ENCODE measurements at places on chromosomes 4 and X.

DNA sequence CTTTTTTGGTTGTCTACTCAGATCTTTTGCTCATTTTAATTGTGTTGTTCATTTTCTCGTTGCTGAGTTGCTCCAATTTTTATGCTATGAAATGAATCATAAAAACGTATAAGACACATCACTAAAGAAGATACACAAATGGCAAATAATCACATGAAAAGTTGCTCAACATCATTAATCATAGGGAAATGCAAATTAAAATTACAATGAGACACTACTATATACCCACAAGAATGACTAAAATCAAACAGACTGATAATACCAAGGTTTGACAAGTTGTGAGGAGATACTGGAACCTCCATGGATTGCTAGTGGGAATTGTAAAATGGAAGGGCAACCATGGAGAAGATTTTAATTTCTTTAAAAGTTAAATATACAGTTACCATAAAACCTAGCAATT, 17.0 kb downstream of the GSTCD start:
- no peak for DNase-seq

- DNase-seq = peak; percentile 67
Observed at GRCh38 chrX:24333371-24333770, 19.5 kb upstream of the SUPT20HL2 start.

- no peak for DNase-seq
Observed at GRCh38 chr4:31341601-31342359, 621.6 kb downstream of the PCDH7 start.

- no peak for DNase-seq
Observed at GRCh38 chr4:16693641-16694040, 204.8 kb downstream of the LDB2 start.

GRCh38 chrX:110192516-110192915, 125.4 kb downstream of the AMMECR1 start:
- DNase-seq = no peak

DNA sequence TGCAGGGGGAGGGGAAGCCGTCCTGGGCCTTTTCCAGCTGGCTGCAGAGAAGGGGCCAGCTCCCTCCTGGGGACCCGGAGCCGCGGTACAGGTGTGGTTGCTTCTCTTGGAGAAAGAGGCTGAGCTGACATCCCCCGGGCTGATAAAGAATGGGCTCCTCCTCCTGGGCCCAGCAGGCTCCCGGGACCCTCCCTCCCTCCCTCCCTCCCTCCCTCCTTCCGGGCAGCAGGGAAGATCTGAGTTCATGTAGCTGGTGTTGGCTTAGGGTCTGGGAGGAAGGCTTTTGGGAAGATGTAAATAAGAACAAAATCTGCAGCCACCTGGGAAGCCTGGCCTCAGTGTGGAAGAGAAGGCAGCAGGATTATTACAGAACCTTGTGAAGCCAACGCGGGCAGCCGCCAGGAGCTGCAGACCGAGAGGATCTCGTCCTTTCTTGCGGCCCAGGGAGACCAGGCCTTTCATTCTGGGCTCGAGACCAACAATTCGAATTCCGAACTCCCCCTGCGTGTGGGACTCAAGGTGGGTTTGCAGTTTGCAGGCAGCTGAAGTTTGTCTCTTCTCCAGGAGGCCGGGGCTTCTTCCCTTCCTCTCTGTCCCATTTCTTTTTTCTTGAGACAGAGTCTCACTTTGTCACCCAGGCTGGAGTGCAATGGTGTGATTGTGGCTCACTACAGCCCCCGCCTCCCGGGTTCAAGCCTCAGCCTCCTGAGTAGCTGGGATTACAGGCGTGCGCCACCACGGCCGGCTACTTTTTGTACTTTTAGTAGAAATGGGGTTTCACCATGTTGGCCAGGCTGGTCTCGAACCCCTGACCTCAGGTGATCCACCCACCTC, at the start of gene PLCXD1:
Gene PLCXD1, plus strand, starts transcription at position 216 of the 834 bp plus-strand sequence. CDS start 2,807 bp downstream, outside the sequence.
- DNase-seq = no peak

GRCh38 chr4:156109943-156110900, 156.6 kb upstream of the CTSO start:
- DNase-seq = peak; percentile 63

DNA sequence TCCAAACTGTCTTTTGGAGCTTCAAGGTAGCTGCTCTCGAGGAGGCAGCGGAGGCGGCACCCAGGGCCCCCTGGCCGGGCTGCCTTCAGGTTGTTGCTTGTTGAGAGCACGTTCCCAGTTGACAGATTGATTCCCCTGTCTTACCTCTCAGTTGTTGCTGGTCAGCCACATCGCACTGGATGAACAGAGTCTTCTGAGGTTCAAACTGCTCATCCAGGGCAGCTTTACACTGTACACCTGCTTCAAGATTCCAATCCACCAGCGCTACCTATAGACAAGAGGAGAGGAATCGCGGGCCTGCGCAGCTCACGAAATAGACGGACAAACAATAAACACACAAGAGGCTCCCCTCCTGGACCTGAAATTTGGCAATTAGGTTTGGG, 497 bp downstream of the HPGD start:
- DNase-seq = no peak

DNA sequence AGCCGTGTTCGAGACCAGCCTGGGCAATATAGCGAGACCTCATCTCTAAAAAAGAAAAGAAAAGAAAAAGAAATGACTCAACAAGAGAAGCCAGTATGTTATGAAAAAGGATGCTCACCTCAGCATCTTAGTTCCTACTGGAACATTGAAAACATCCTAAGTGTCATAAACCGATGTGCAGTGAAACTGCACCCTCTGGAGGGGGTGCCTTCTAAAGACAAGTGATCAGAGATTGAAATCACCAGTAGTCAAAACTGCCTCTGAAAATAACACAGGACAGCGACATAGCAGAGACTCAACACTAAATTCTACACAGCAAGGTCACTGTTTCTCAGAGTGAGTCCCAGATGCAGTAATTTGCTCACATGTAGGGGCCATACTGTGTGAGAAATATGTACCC, 28.0 kb upstream of the ATP6AP2 start:
- peak; percentile 25 for DNase-seq

DNA sequence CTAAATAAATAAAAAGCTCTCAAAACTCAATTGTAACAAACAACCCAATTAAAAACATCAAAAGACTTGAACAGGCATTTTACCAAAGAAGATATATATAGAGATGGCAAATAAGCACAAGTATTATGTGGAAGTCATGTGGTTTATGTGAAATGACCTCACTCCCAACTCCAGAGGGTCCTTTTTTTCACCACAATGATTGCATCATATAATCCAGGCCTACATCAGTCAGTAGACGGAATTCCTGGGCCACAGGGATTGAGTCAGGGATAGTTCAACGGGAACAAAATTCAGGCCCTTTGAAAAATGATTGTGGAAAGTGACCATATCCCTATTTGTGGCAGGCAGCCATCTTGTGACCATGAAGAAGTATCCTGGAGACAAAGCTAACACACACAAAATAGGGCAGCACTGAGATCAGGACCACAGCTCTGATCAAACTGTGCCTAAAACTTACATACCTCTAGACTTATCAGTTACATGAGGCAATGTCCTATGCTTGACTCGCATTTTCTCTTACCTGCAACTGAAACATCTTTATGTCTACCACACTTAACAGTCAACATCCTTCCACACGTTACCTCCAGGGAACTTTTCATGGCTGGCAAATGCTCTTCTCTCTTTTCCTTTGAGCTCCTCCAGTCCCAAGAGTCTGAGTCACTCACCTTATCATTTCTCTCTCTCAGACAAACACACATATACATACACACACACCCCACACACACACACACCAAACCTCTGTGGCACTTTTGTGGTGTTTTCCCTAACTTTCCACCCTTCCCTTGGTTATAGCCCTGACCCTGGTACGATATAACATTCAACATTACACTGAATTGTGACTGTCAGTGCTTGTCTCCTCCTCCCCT, 113.5 kb downstream of the PHF8 start:
- peak; percentile 59 for DNase-seq

GRCh38 chr4:28176942-28177341, 1316.3 kb downstream of the STIM2 start:
- no peak for DNase-seq

GRCh38 chrX:103063191-103063845, 653 bp downstream of the BEX1 start:
- peak; percentile 27 for DNase-seq

- peak; percentile 69 for DNase-seq
Observed at GRCh38 chrX:71178908-71179307, 34.3 kb downstream of the NLGN3 start.

- no peak for DNase-seq
Observed at GRCh38 chr4:142535009-142535408, 311.1 kb downstream of the INPP4B start.

DNA sequence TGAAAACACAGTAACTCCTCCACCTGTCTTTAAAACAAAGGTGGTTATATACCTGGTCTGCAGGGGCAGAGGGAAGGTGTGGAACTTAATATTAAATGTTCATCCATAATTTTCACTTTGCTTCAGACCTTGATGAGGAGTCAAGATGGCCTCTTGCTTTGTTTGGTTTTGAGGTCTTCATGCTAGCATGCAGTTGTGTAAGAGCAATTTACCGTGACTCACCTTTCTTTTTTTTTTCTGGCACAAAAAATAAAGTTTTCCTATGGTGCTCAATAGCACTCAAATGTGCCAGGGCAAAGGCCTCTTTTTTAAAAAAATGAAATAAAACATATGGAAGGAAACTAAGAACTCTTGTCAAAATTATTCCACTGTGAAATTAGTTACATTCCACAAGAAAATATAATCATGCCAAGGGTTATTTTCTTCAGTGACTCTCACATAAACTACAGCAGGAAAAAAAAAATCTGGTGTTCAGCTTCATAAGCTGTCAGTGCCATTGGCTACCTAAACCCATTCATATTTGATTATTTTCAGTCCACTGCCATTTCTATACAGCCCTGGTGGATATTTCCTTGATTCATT, 128.2 kb downstream of the SLC7A11 start:
- peak; percentile 4 for DNase-seq

DNA sequence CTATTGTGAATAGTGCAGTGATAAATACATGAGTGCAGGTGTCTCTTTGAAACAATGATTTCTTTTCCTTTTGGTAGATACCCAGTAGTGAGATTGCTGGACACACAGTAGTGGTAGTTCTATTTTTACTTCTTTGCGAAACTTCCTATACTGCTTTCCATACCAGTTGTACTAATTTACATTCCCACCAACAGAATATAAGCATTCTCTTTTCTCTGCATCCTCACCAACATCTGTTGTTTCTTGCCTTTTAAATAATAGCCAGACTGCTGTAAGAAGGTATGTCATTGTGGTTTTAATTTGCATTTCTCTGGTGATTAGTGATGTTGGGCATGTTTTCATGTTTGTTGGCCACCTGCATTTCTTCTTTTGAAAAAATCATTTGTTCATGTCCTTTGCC, 105.9 kb downstream of the COL4A6 start:
- DNase-seq = no peak

- DNase-seq = no peak
Observed at GRCh38 chr4:184313702-184314659, 96.3 kb upstream of the ENPP6 start.

DNA sequence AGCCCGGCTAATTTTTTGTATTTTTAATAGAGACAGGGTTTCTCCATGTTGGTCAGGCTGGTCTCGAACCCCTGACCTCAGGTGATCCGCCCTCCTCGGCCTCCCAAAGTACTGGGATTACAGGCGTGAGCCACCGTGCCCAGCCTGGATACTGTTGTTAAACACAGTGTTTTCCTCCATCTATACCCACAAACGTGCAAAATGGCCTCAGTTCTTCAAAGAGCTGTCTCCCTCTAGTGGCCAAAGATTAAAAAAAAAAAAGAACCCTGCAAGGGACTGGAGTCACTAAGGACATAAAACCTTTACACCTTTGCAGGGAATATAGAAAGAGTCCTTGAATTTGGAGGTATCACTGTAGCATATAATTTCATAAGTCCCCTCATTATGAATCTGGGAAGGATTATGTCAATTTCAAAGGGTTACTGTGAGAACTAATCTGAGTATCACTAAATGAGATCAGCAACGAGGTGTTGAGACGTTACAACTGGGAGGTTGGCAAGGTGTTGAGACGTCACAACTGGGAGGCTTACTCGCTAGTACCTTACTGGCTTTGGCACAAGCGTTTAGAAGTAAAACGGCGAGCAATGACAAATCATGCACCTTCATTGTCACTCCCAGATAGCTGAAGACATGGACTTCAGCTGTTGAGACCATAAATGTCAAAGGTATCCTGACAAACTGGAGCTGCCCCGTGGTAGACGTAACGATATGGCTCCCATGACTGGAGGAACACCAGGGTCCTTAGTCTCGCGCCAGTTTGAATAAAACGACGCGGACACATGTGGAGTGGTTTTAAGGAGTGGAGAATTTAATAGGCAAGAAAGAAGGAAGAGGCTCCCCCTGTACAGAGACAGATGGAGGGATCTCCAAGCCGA, 33.4 kb upstream of the ENPP6 start:
- peak; percentile 54 for DNase-seq

DNA sequence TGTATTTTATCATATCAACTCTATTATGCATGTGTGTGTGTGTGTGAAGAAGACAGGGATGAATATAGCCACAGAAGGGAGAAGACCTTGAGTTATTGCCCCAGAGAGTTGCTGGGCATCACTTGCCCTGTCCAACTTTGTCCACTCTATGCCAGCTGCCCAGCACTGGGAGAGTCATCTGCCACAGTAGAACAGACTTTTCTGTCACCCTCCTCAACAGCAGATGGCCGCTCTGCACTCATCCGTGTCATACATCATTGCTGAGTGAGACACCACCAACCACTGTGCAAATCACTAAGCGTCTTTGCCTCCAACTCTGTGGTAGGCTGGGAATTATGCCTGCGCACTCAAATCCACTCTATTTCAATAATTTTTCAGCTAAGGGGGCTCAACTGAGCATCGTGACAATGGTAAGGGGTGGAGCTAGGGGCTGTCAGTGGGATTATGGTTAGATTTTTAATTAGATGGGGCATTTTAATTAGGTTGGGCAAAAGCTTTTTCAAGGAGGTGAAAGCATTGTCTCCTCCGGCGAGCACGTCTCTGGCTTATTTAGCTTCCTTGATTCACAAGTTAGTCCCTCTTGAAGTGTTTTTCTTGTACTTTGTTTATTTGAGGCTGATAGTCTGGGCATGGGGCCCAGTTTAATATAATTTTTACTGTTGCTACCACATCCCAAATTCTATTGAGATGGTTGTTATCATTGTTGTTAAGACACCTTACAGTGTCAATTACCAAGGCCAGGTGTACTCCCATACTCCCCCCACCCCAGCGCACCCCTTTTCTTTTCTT, 100.1 kb upstream of the KLF3 start:
- no peak for DNase-seq

- DNase-seq = no peak
Observed at GRCh38 chr4:24551492-24552289, 32.7 kb downstream of the DHX15 start.

- no peak for DNase-seq
Observed at GRCh38 chr4:143354990-143355389, 18.3 kb downstream of the GAB1 start.

All from fibroblast of skin of scalp (primary cell).